Stimulated activated CD4-positive, alpha-beta T cell treated with anti-CD3 and anti-CD28 coated beads, TNF-alpha, amount 100 ng/mL, for 24 hours (primary cell): ENCODE measurements at places on chromosomes 4 and X.

- no peak for DNase-seq
Measured at GRCh38 chrX:152929898-152930297, 32.0 kb downstream of the ZNF185 start.

DNA sequence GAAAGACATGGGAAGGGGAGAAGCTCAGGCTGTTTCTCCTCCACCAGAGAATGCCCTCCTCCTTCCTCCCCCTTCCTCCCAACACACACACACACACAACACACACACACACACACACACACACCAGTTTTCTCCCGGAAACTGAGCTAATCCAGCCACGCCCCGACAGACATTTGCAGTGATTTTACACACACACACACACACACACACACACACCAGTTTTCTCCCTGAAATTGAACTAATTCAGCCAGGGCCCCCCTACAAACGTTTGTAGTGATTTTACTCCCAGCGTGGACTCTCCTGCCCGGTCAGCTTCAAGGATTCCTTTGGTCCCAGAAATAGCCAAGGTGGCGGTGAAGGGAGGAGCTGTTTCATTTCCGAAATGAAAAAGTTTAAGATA is 32.9 kb upstream of the STX18 start:
- no peak for DNase-seq

- DNase-seq, result no peak
Measured at GRCh38 chrX:16993791-16994318, 47.4 kb downstream of the REPS2 start.

- no peak for DNase-seq
Measured at GRCh38 chr4:129223945-129224344, 128.0 kb downstream of the C4orf33 start.

DNA sequence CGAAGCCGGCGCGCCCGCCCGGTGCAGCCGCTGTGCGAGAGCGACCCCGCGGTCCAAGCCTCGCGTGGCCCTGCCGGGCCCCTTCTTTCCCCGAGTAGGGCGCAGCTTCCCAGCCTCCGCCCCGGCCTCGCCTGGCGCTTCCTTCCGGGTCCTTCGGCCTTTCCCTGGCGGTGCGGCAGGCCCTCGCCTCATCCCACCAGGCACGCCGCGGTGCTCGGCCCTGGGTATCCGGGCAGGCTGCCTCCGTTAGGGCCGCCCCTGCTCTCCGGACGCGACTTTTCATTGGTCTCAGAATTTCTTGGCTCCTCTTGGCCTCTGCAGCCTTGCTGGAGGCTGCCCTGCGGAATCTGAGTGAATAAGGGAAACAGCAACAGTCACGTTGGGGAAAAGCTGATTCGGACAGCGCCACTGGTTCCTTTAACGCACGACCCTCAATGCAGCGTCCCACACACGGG is 429 bp downstream of the UVSSA start:
- DNase-seq, result peak; percentile 12

- DNase-seq, result no peak
Measured at GRCh38 chrX:7334253-7334935, 186.4 kb upstream of the PUDP start.

DNA sequence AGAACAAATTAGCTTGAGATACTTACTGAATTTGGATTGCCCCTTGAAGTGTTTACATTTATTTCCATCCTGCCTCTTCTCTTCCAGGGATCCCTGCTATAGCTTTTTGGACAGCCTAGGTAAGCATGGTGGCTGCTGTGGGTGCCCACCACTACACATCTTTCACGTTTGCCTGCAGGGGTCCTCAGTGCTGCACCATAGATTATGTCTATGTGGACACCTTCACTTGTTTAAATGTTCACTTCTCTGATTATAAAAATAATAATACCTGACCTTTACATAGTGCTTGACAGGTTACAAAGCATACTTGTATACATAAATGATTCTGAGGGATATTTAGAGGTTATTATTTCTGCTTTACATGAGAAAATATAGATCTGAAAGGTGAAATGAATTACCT is 67.9 kb upstream of the SLC4A4 start:
- DNase-seq, result no peak

DNA sequence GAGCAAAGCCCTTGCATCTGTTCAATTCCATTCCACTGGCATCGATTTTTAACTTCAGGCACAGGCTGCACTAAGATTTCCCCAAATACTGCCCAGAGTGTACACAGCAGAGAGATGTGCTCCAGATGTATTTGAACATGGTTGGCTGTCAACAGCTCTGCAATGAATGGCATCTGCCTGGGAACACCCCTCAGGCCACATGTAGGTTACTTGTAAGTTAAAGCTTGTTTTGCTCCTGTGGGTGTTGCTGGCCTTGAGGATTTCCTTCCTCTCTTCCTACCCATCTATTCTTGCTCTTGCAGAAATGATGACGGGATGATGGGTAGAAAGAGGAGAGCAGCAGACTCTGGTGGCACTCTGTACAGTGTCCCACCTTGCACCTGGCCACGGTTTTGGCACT is 69.3 kb upstream of the HELT start:
- no peak for DNase-seq

DNA sequence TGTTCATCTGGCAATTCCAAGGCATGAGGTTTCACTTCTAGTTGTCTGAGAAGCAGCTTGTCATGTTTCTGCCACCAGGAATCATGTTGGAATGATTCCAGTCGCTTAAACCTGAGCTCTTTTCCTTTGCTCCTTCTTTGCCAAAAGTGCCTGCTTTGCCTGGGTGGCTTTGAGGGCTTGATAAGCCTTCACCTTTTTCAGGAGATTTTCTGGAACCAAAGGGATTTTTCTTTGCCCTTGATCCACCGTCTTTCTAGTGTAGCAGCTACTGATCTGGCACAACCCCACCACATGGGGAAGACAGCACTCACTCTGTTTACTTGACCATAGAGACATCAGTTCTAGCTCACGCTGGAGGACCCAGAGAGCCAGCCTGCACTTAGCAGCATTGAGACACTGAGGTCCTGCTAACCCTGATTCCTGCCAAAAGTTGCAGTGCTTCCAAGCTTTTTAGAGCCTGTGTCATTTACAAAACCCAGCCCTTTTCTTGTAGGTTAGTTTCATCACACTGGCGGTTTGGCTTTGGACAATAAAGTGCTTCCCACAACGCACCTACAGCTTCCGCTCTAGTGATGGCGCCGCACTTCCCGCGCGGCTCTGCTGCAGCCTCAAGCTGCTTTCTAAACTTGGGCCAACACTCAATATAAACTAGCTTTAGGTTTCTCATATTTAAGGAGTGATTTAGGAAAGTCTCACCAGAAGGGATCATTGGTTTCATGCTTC is 7.3 kb upstream of the CCNI start:
- DNase-seq, result no peak

DNA sequence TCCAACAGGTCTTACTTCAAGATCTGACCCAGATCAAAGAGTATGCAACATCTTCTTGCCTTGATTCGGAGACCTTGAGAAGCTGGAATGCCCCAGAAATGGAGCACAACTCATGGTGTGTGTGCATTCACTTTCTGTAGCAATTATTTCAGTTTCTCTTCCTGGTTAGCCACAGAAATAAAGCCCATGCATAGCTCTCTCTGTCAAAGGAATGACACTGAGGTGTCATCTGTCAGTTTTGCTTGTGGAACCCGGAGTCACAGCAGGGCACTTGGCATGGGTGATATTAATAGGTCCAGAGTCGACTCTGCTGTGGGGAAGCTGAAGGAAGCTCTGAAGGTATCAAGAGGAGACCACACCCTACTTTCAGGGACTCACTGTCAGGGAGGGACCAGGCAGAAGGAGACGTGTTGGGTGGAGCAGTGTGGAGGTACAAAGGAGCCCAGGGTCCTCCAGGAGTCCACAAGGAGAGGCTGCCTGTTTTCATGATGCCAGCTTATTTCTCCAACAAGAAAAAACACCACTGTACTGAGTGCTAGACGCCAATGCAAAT is 10.7 kb downstream of the CLNK start:
- no peak for DNase-seq

DNA sequence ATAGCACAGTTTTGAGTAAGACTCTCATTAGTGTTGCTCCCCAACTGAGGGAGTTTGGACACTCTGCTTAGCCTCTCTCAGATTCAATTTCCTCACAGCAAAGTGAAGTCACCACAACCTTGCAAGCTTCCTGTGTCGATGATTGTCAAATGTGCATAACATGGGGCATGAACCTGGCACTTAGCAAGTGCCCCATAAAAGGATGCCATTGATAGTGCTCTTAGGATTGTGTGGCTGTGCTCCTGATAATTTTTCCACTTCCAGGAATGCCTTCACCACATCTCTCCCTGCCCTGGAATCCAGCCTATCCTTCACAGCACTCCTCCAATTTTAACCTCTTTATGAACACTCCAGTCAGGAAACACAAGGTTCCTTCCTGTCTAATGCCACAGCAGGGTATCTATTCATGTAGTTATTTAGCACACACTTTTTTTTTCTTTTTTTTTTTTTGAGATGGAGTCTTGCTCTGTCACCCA is 309.4 kb downstream of the PPP3CA start:
- DNase-seq, result no peak

DNA sequence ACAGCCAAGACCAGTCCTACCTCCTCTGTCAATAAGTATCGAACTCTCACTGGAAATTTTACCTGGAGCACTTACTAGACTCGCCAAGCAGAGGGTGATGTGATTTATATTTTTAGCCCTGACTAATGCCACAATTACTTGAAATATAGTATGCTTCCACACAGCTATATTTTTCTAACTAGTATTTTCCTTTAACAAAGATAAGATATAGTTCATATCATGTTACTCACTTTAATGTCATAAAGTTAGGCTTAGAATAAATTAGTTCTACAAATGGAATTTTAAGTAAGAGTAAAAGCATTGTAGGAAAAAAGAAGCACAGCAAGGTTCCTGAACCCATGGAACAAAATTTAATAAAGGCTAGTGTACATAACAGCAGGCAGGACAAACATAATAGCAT is 16.0 kb upstream of the NKX6-1 start:
- no peak for DNase-seq

DNA sequence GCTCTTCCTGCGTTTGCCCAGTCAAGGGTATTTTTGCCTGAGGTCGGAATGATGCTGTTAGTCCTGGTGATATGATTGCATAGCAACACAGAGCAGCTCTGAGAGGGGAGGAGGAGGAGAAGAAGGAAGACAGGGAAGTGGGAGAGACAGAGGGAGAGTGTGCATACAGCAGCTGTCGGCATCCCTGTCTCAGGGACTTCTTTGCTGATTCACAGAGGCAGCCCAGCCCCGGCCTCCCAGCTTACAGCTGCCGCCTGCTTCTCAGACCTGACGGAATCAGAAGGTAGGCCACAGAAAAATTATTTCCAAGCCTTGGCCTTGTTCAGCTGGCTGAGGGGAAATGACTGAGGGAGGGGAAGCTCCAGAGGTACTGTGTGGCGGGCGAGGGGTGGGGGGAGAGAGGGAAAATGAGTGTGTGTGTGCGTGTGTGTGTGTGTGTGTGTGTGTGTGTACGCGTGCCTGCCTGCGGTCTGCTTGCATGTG is 319 bp downstream of the DRP2 start:
- DNase-seq, result peak; percentile 21

- no peak for DNase-seq
Measured at GRCh38 chr4:90695411-90695810, 568.2 kb downstream of the CCSER1 start.

GRCh38 chr4:121562811-121563210 is 134.0 kb downstream of the ANXA5 start:
- DNase-seq, result no peak

- DNase-seq, result no peak
Measured at GRCh38 chr4:140611854-140612253, 43.1 kb upstream of the UCP1 start.

- no peak for DNase-seq
Measured at GRCh38 chr4:53313510-53313909, 52.4 kb downstream of the SCFD2 start.

DNA sequence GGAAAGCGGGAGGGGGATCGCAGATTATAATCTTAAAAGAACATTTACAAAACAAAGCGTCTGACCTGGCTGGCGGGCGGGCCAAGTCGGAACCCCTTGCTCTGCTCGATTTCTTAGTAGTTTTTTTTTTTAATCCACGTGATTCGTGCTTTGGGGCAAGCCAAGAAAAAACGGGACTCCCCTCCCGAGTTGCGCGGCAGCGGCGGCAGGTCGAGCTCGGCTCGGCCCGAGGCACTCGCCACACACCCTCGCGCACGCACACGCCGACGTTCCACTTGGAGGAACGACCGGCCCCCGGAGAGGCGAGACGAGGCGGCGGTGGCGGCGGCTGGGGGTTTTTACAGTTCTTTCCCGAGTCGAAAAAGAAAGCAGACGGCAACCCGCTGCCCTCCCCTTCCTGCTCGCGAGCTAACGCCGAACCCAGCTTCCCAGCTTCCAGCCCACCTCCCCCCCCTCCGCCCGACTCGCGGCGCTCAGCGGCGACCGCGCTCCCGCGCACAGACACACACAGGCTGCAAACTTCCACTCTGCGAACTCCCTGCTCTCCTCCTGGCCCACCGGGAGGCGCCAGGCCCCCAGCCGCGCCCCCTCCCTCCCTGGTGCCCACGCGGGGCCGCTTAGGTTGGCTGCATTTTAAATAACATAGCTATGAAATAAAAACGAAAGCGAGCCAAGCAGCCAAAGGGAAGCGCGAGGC is 1.2 kb downstream of the BCOR start:
- peak; percentile 61 for DNase-seq

GRCh38 chr4:16827794-16828724 is 70.4 kb downstream of the LDB2 start:
- no peak for DNase-seq

DNA sequence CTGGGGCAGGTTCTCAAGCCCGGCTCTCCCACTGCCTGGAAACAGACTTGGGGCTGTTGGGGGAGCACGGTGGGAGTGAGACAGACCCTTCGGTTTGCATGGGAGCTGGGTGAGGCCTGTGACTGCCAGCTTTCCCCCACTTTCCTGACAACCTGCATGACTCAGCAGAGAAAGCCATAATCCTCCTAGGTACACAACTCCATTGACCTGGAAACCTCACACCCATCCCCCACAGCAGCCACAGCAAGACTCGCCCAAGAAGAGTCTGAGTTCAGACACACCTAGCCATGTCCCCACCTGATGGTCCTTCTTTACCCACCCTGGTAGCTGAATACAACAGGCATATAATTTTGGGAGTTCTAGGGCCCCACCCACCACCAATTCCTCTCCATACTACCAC is 57.6 kb upstream of the UBQLN2 start:
- DNase-seq, result no peak

GRCh38 chr4:73662709-73663546 is 42.7 kb upstream of the RASSF6 start:
- no peak for DNase-seq

- no peak for DNase-seq
Measured at GRCh38 chr4:1582227-1582626, 101.9 kb downstream of the FAM53A start.

GRCh38 chrX:47661539-47661938 is 2.6 kb upstream of the UXT start:
- DNase-seq, result no peak

- DNase-seq, result no peak
Measured at GRCh38 chr4:2482192-2482591, 13.3 kb downstream of the RNF4 start.

- DNase-seq, result no peak
Measured at GRCh38 chrX:132443196-132444135, 45.4 kb downstream of the MBNL3 start.

GRCh38 chr4:51958199-51958968 is 61.8 kb downstream of the LRRC66 start:
- DNase-seq, result no peak

- no peak for DNase-seq
Measured at GRCh38 chr4:163591614-163592020, 97.1 kb downstream of the TMA16 start.
